Mesendoderm (in vitro differentiated cells): ENCODE measurements at places on chromosomes 12 and 14.
A peak's percentile ranks its signal among the peaks of the same experiment; 100 is the strongest.

- peak; percentile 66 for DNase-seq
- no peaks in the 10 kb centered on the region for H3K36me3 ChIP-seq
- H3K4me1 ChIP-seq, result no peaks in the 10 kb centered on the region
- no peak overlapping the region for H3K27ac ChIP-seq
- no peak overlapping the region for H3K4me3 ChIP-seq
Measured at GRCh38 chr14:103833711-103834110, 13.7 kb downstream of the PPP1R13B start.

- no peak overlapping the region for H3K4me3 ChIP-seq
- no peaks in the 10 kb centered on the region for H3K36me3 ChIP-seq
- no peak for DNase-seq
- no peaks in the 10 kb centered on the region for H3K27me3 ChIP-seq
Measured at GRCh38 chr14:100651999-100652508, 64.8 kb upstream of the BEGAIN start.

- DNase-seq, result no peak
- no peak overlapping the region for H3K4me3 ChIP-seq
- no peaks in the 10 kb centered on the region for H3K27me3 ChIP-seq
- H3K27ac ChIP-seq, result no peak overlapping the region
Measured at GRCh38 chr12:92556637-92557421, 146.0 kb upstream of the PLEKHG7 start.

DNA sequence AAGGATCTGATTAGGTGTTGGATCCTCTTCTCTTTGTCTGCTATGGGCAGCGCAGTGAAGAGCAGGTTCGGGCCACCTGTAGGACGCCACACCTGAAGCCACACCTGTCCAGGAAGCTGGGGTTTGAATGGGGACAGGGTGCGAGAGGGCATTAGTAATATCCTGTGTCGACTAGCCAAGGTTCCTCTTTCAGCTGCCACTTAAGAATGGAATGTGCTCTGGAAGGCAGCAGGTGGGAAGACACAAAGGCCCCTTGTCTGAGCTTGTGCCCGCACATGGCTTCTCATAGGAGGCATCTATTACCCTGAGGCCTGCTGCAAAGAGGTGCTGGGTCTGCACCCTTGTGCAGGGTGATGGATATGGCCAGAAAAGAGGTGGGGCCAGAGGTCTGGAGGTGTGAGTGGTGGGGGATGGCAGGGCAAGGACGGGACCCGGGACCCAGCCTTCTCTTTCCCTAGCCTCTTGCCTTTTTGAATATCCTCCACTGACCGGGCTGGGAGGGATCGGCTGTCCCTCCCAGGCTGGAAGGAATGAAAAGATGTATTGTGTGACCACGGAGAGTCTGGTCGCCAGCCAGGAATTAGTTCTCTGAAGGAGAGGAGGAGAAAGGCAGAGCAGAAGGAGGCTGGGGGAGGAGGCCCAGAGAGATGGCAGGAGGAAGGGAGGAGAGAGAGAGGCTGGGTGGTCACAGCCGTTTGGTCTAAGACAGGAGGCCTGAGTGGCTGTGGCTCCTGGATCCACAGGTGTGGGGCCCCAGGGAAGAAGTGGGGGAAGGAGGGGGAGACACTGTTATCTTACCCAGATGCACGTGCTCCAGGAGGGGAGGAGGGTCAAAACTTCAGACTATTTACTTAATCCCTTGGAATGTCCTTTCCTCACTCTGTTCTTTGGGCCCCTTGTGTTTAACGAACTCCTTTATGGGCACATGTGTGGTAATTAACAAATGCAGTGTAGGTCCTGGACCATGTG, 101.5 kb downstream of the SMOC1 start:
- H3K4me1 ChIP-seq, result no peaks in the 10 kb centered on the region
- no peaks in the 10 kb centered on the region for H3K27me3 ChIP-seq
- H3K27ac ChIP-seq, result no peak overlapping the region
- no peak for DNase-seq

GRCh38 chr12:126869644-126870043, 1397.3 kb upstream of the TMEM132C start:
- H3K36me3 ChIP-seq, result no peaks in the 10 kb centered on the region
- no peak overlapping the region for H3K27ac ChIP-seq
- H3K4me3 ChIP-seq, result no peak overlapping the region
- no peak for DNase-seq
- H3K4me1 ChIP-seq, result peaks cover 5% of the 10 kb centered on the region
- no peaks in the 10 kb centered on the region for H3K27me3 ChIP-seq

- DNase-seq, result peak; percentile 52
- H3K4me3 ChIP-seq, result peak overlapping the region; percentile 11
- no peaks in the 10 kb centered on the region for H3K27me3 ChIP-seq
- H3K4me1 ChIP-seq, result peaks cover 38% of the 10 kb centered on the region
- no peaks in the 10 kb centered on the region for H3K36me3 ChIP-seq
- no peak overlapping the region for H3K27ac ChIP-seq
Measured at GRCh38 chr12:6374028-6374785, 1.2 kb downstream of the SCNN1A start.

DNA sequence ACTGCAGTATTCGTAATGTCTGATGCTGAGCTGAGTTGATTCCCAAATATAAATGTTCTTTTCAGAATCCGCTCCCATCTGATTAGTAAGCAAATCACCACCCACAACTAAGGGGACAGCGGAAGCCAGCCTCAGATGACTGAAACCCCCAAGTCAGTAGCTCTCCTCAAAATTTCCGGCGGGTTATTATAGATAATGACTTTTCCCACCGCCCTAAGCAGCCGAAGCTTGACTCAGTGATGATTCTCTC, 469 bp upstream of the LRFN5 start:
- peak overlapping the region; percentile 40 for H3K27ac ChIP-seq
- DNase-seq, result no peak
- H3K4me3 ChIP-seq, result peak overlapping the region; percentile 87
- no peaks in the 10 kb centered on the region for H3K36me3 ChIP-seq
- H3K4me1 ChIP-seq, result peaks cover 6% of the 10 kb centered on the region

DNA sequence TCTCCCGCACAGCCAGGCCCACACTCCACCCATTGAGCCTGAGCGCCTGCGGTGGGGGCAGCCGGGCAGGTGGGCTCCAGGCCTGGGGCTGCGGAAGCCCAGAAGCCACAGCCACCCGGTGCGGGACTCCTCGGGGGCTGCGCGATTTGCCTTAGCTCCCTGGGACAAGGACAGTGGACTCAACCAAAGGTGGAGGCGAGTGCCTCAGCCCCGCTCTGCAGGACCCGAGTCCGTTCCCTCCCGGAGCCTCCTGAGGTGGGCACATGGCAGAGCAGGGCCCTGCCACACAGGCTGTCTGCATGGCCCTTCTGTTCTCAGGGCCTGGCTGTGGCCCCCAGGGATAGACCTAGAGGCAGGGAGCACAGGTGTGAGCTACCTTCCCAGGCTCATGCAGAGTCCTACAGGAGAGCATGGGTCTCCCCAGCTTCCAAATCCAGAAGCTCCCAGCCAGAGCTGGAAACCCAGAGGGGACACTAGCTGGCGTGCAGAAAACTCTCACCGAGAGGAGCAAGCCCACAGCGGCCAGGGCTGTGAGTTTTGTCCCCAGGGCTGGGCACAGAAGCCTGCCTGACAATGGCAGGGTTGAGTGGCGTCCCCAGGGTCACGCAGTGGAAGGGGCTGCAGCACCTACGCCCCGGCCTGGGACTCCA, 22.2 kb upstream of the LRTM2 start:
- no peak overlapping the region for H3K27ac ChIP-seq
- no peak overlapping the region for H3K4me3 ChIP-seq
- H3K4me1 ChIP-seq, result peaks cover 5% of the 10 kb centered on the region
- no peaks in the 10 kb centered on the region for H3K27me3 ChIP-seq

DNA sequence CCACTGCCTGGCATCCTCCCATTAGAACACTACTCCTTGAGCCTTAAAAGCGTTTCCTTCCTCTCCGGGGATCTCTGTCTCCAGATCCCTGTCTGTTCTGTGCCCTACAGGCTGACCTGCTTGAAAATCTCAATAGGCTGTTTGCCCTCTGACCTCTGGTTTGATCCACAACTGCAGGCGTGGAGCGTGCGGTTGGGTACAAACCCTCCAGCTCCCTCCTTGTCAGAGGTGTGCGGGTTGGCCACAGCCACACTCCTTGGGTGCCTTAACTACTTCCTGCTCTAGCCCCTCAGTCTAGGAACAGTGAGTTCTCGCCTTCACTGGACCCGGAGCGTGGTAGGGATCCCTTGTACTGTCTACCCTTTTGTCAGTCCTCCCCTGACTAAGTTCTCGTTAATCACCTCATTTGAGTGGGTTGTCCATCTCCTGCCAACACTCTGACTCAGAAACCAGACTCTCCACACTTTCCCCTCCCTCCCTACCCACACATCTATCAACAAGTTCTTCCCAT, 33.1 kb downstream of the CMKLR1 start:
- no peak overlapping the region for H3K27ac ChIP-seq
- no peaks in the 10 kb centered on the region for H3K36me3 ChIP-seq
- H3K4me1 ChIP-seq, result peaks cover 11% of the 10 kb centered on the region
- H3K27me3 ChIP-seq, result no peaks in the 10 kb centered on the region

- H3K4me1 ChIP-seq, result peaks cover 8% of the 10 kb centered on the region
- DNase-seq, result no peak
- H3K4me3 ChIP-seq, result no peak overlapping the region
- H3K27me3 ChIP-seq, result peaks cover 3% of the 10 kb centered on the region
- H3K36me3 ChIP-seq, result no peaks in the 10 kb centered on the region
Measured at GRCh38 chr14:105476097-105476830, 1.6 kb downstream of the CRIP2 start.

DNA sequence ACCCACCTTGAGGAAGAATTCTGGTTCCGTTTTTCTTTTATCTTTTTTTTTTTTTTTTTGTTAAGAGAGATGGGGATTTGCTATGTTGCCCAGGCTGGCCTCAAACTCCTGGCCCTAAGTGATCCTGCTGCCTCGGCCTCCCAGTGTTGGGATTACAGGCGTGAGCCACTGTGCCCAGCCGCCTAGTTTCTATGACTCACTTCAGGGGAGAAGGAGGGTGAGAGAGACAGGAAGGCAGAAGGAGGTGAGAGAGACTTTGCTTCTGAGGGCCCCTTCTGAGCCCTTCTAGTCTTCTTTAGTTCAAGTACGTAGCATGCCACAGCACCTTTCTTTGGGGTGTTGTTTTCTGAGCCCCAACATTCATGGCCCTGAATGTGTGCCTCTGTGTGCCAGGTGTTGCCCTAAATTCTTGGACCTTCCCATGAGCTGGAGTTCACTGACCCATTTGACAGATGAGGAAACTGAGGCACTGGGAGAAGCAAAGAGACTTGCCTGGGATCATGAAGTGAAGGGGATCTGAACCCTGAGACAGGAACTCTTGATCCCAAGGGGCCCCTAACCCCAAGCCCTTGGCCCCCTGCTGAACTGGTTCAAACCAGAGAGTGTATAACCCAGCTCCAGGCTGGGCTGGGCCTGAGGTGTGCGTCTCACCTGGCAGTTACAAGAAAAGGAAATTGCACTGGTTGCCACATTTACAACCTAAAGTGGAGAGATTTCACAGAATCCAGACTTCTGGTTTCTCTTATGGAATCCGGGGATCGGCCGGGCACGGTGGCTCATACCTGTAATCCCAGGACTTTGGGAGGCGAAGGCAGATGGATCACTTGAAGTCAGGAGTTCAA, 20.8 kb downstream of the SH2B3 start:
- no peaks in the 10 kb centered on the region for H3K4me1 ChIP-seq
- H3K4me3 ChIP-seq, result no peak overlapping the region
- no peak for DNase-seq
- no peak overlapping the region for H3K27ac ChIP-seq

DNA sequence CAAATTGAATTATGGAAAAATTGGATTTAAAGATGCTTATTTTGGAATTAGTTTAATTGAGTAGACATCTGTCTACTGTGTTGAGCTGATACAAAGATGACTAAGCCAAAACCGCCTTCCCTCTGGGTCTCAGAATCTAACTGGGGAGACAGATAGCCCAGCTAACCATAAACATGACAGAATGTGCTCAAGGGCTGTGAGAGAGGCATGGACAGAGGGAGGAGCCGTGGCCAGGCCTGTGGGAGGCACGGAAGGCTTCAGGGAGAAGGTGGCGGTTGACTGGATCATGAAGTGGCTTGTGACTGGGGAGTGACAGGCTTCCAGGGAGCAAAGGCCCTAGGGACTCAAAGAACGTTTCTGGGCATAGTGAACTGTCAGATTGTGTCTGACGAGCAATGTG, 74.6 kb downstream of the DACT1 start:
- H3K27ac ChIP-seq, result no peak overlapping the region
- no peak for DNase-seq
- H3K36me3 ChIP-seq, result no peaks in the 10 kb centered on the region
- no peak overlapping the region for H3K4me3 ChIP-seq

GRCh38 chr12:31582155-31582554, 8.8 kb downstream of the DENND5B start:
- no peaks in the 10 kb centered on the region for H3K4me1 ChIP-seq
- no peaks in the 10 kb centered on the region for H3K36me3 ChIP-seq
- H3K27ac ChIP-seq, result no peak overlapping the region
- no peaks in the 10 kb centered on the region for H3K27me3 ChIP-seq
- no peak for DNase-seq
- no peak overlapping the region for H3K4me3 ChIP-seq

DNA sequence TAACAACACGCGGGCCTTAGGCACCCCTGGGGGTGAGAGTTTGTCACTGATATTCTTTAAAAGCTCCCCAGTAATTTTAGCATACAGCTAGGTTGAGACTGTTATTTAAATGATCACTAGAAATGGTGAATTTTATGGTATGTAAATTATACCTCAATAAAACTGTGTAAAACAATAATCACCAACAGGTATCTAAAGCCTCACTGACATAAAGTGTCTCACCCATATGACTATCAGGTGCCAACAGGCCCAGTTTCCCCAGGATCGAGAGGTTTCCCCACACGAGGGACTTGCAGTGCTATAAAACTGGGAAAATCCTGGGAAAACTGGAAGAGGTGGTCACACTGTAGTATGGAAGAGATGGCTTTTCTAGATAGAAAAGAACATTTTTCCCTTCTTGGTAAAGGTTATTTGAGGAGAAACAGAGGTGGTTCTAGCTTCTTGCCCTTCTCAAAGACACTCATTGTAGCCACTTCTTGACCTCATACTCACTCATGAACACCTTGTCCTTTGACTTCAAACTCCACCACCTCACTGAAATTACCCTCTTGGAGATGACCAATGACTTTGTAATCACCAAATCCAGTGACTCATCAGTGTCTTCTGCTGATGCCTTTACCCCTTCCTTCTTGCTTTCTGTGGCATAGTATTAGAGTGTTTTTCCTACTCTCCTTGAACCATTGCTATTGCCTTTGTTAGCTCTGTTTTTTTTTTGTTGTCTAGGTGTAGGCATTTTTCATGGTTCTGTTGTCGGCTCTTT, 24.8 kb upstream of the NUBPL start:
- H3K36me3 ChIP-seq, result no peaks in the 10 kb centered on the region
- no peak overlapping the region for H3K27ac ChIP-seq
- no peak overlapping the region for H3K4me3 ChIP-seq
- H3K27me3 ChIP-seq, result no peaks in the 10 kb centered on the region
- DNase-seq, result no peak

DNA sequence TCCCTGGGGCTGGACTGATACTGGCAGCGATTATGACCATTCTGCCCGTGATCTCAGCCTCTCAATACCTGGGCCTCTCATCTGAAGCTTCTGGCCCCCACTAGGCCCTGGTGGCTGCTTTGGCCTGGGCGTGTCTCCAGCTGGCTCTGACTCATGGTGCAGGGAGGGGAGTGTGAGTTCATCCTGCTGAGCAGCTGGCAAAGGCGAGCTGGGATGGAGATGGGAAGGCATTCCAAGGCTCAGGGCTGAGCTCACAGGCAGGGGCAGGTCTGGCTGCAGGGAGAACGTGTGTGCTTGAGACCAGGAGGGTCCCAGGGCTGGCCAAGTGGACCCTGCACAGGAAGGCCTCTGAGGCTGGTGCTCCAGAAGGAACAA, 221.8 kb downstream of the TMEM121 start:
- no peaks in the 10 kb centered on the region for H3K36me3 ChIP-seq
- DNase-seq, result no peak
- no peaks in the 10 kb centered on the region for H3K4me1 ChIP-seq
- H3K27me3 ChIP-seq, result no peaks in the 10 kb centered on the region
- H3K4me3 ChIP-seq, result no peak overlapping the region
